ENCODE measurements at places on chromosomes 11 and 22.
A peak's percentile ranks its signal among the peaks of the same experiment; 100 is the strongest.

DNA sequence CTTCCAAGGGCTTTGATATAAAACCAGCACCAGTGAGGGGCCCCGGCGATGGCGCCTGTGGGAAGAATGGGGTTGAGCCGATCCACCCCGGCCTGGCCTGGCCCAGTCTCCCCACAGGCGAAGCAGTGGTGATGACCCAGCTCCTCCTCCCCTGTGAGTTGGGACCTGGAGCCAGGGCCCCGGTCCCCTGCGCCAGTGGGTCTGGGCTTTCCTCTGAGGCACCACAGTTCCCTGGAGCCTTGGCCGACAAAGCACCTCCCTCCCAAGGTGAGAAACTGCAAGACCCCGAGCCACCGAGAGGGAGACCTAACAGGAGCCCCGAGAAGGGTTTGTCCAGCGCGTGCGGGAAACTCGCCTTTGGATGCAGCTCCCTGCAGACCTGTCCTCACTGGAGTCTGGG is 942.9 kb downstream of the BRD1 start:
- DNase-seq: no peak

GRCh38 chr11:62140304-62141110 is 16.7 kb downstream of the INCENP start:
- DNase-seq: no peak

DNA sequence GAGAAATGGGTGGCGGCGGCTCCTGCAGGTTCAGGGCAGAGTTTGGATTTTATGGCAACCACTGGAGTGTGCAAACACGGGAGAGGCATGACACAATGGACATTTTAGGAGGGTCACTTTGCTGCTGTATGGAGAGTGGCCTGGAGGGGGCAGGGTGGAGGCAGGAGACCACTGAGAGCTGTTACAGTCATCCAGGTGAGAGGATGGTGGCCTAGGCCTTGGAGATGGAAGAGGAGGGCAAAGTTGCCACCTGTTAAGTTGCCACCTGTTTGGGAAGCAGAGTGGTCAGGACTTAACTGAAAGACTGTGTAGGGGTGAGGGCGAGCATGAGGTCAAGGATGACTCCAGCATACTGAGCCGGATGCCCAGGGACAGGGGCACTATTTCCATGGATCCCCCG is 2.3 kb upstream of the RAD9A start:
- no peak for DNase-seq

DNA sequence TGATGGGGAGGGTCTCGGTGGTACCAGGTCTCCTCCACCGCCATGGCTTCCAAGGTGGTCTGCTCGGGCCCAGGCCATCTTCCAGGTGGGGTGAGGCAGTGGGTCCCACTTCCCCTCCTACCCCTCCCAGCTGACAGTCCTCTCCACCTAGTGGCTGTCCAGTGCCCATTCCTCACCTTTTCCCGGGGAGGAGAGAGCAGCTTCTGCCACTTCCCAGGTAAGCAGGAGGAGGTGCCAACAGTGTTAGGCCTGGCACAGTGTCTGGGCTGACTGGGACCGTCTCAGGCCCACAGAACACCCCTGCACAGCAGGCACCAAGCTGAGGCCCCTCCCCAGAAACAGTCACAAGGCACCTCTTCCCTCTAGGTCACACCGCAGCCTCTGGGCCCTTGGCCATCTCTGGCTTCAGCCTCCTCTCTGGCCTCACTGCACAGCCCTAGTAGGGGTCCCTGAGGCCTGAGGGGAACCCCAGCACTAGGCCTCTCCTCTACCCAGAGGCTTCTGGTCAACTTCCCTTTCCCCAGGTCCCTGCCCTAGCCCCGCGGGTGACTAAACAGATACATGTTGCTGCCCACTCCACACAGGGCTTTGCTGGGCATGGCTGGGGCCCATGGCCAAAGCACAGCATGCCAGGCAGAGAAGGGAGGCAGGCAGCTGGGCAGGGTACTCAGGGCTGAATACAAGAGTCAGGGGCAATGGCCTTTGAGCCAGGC is 2.3 kb upstream of the ANKRD13D start:
- DNase-seq: no peak

DNA sequence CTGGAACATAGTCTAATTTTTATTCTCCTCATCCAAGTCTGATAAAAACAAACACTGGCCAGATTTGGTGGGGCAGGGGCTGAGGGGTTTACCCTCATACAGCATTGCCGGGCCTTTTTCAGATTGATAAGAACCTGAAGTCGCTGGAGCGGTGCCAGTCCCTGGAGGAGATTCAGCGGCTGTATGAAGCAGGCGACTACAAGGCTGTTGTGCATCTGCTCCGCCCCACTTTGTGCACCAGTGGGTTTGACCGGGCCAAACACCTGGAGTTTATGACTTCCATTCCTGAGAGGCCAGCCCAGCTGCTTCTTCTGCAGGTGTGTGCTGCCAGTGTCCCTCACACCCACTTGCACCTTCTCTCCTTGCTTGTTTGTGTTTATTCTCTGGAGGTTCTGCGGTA is 55.8 kb downstream of the CABIN1 start:
- no peak for DNase-seq

- DNase-seq: peak; percentile 96
These were observed 444 bp downstream of the CAVIN3 start for GRCh38 chr11:6319704-6320410.

DNA sequence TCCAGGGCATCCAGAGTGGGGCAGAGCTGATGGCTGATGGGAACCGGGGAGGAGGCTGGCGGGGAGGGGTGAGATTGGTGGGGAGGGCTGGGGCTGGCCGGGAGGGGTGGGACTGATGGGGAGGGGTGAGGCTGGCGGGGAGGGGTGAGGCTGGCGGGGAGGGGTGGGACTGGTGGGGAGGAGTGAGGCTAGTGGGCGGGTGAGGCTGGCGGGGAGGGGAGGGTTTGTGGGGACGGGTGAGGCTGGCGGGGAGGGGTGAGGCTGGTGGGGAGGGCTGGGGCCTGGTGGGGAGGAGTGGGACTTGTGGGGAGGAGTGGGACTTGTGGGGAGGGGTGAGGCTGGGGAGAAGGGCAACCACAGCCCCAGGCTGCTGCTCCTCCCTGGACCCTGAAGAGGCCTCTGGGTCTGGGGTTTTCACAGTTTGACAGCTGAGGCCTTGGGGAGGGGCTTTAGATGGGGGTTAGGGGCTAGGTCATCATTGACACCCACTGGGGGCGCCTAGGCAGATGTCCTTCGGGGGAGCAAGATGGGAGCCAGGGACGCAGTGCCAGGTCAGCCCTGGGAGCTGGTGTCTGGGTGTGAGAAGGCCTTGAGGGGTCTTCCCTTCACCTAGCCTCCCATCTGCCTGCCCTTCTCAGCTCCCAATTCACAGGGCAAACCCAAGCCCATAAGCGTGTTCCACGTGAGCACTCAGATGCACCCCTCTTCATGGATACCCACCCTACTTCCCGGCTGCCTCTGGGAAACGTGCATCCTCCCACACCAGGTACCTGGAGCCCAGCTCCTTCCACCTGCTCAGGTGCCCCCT is 26.7 kb downstream of the PARVG start:
- no peak for DNase-seq

DNA sequence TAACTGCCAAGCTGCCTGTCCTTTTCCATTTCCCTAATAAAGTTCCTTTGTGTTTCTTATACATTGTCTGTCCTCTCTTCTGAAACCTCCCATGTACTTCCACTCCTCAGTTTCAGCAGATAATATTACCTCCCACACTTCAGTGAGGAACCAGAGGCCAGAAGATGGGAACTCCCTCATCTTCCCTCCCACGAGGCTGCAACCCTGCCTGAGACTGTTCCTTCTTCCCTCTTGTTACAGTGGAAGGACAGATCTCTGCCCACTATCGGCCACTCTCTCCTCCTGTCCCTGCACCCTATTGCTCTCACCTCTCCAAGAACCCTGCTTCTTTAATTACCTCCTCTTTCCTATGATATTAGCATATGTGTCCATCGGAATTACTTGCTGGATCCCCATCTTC is 38.1 kb upstream of the SWAP70 start:
- DNase-seq: no peak

DNA sequence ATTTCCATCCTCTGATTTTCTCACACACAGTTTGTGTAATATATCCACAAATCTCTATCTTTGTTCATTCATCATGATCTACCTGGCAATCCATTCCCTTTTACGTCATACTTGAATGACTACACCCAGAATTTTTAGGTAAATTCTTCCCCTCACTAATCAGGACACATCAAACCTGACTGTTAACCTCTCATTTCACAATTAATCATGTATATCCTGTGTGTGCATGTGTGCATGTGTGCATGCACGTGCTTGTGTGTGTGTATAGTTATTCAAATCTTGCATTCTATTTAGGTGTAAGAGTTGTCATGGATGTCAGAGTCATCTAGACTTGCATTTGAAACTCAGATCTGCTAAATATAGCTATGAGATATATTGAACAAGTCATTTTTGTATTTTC is 130.4 kb downstream of the KIF18A start:
- DNase-seq: no peak

DNA sequence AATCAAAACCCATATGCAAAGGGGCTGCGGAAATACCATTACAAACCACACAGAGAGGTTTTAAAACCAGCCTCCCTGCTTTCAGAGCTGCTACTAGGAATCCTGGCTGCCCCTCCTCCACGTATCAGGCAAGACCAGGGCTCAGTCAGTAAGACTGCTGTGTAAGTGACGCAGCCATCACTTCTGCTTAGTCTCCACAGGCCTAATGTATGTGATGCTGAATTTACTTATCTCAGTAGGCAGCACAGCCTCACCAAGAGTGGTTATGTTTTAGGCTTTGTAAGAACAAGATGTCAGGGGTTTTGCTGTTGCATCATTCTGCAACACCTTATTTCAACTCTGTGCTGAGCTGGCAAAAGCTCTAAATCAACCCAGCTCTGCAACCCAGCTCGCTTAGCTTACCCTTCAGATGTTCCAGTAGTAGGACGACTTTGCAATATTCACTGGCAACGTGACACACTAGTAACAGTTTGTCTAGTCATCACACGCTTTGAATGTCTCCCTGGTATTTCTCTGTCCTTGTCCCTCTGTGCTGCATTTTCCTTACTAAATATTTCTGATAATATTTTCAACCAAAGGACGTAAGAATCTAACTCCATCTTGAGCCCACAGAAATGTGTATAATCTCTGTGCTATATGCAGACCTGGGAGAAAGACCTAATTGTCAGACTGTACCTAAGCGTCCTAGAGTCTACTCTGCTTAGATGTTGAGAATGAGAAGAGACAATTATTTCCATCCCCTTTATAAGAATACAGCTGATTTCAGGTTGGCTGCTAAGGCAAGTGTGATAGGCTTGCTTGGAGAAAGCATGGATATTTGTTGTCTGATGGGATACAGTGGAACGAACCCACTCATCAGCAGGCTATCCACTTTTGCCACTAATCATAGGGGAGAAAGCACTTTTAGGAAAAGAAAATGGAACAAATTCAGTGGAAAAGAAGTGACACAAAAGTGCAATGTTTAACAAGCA is 72.2 kb downstream of the LARGE2 start:
- peak; percentile 53 for DNase-seq

DNA sequence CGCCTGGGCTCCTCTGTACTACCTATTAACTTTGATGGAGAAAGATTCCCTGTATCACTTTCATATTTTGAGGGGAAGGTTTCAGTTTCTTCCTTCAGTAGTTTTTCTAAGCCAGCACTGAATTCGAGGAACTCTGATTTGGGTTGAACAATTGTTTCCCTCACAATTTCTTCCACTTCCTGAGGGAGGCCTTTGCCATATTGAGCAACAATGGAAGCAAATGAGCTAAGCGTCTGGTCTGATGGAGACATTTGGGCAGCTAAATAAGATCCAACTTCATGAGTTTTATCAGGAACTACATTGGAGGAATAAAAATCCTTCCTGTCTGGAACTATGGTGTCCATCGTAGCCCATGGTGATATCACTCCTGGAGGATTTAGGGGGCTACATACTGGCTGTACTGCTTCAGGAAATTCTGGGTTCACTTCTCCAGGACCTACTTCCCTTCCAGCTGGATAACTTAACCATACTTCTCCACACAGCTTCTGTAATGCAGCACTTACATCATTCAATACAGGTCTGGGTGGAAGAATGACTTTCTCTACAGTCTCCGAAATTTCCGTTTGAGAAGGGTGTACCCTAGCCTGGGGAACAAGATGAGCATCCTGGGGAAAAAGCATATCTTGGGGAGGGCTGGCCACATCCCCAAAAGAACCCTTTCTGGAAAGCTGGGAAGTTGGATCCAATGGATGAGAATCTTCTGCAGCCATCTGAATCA is 38.9 kb upstream of the CCDC89 start:
- DNase-seq: no peak

DNA sequence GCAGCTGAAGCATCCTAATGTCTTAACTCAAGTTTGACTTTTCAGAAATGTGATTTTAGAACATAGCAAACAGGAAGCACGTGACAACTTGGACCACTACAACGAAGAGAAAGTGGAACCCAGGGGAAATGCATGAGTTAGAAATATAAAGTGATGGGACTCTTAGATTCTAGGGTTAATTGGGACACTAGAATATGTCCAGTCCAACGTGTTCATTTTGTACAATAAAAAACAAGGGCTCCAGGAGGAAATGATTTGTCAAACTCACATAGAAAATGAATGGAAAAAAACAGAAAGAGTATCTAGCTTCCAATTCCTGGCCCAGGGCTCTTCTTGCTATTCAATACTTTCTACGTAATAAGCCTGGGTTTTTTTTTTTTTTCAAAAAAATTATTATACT is 30.7 kb downstream of the TIMP3 start:
- no peak for DNase-seq

DNA sequence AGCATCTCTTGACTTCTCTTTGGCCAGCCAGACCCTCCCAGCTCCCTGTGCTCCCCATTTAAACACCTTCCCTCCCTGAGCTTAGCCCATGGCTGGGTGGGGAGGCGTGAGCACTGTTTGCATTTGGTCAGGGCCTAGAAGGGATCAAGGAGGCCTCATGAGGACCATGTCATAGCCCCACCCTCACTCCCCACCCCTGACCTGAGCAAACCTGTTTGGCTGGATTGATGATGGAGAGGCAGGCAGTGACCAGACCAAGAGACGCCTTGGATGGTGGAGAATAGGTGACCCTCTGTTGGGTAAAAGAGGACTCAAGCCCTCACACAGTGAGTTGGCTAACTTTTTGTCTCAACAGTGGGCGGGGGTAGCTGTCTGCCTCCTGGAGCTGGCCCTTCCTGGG is 49.9 kb downstream of the ST3GAL4 start:
- no peak for DNase-seq

DNA sequence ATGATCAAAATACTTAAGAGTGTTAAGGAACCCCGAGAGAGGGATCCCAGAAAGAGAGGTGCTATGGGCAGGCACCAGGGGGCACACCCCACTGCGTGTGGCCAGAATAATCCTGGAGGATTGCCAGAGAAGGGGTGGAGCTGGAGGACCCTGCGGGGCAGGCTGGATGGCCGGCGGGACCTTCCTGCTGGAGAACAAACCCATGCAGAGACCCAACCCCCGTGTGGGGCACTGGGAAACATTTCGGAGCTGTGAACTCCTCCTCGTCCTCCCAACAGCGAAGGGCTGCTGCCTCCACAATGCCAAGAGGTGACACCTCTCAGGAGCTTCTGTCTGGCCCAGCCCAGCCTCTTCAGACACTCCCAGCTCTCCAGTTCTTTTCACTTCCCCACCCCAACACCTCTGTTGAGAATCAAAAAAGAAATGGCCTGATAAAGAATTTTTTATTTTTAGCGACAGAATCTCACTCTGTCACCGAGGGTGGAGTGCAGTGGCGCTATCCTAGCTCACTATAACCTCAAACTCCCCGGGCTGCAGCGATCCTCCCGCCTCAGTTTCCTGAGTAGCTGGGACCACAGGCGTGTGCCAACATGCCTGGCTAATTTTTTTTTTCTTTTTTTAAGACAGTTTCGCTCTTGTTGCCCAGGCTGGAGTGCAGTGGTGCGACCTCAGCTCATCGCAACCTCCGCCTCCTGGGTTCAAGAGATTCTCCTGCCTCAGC is 25.6 kb downstream of the RHOD start:
- no peak for DNase-seq

GRCh38 chr11:110453684-110454354 is 24.1 kb downstream of the FDX1 start:
- DNase-seq: no peak

- DNase-seq: no peak
These were observed 18.1 kb downstream of the BTG4 start for GRCh38 chr11:111494040-111494439.
